Endodermal cell (in vitro differentiated cells): ENCODE measurements at places on chromosomes 2 and 18. TPM values are rescaled to one million over a fixed set of nuclear protein-coding genes. Genes with fewer than 3 reads are reported as not detected.

Gene SLC4A3
- 18.7 and 20.2 TPM in 2 replicates for total RNA-seq

Gene FAP
- total RNA-seq, result not detected in 3 replicates

Gene BOLL
- not detected in 3 replicates for total RNA-seq

GRCh38 chr2:105781274-105781978 is 36.7 kb downstream of the NCK2 start:
- peaks cover 17% of the 10 kb centered on the region for H3K36me3 ChIP-seq
- no peaks in the 10 kb centered on the region for H3K27me3 ChIP-seq
- no peak overlapping the region for H3K27ac ChIP-seq
- H3K4me1 ChIP-seq, result no peaks in the 10 kb centered on the region
- no peak for DNase-seq

GRCh38 chr2:11506611-11506969 is 27.3 kb upstream of the GREB1 start:
- no peak overlapping the region for H3K4me3 ChIP-seq
- no peak overlapping the region for H3K27ac ChIP-seq
- no peaks in the 10 kb centered on the region for H3K27me3 ChIP-seq

- peaks cover 17% of the 10 kb centered on the region for H3K4me1 ChIP-seq
- DNase-seq, result no peak
- H3K27me3 ChIP-seq, result no peaks in the 10 kb centered on the region
- H3K4me3 ChIP-seq, result no peak overlapping the region
- no peaks in the 10 kb centered on the region for H3K36me3 ChIP-seq
- no peak overlapping the region for H3K27ac ChIP-seq
Observed at GRCh38 chr2:29014331-29014730, 33.2 kb downstream of the TOGARAM2 start.

DNA sequence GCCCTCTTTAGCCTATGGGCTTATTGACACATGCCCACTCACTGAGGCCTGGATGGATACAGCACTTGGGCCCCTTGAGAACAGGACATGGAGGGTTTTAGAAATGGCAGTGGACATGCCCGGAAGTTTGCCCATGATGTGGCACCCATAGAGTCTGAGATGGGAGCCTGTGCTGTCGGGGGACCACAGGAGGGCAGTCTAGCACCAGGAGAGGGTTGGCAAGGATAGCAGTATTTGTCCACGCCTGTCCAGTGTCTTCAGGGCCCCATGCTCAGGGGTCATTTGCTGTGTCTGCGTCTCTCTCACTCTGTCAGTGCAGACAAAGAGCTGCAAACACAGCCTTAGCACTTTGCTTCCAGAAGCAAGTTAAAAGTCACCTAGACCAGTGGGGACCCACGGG is 48.7 kb downstream of the IL1RL2 start:
- H3K27me3 ChIP-seq, result no peaks in the 10 kb centered on the region
- no peak overlapping the region for H3K27ac ChIP-seq
- no peaks in the 10 kb centered on the region for H3K4me1 ChIP-seq
- no peak overlapping the region for H3K4me3 ChIP-seq

GRCh38 chr2:227903381-227903780 is 31.9 kb downstream of the DAW1 start:
- no peak for DNase-seq
- no peaks in the 10 kb centered on the region for H3K36me3 ChIP-seq
- H3K4me1 ChIP-seq, result no peaks in the 10 kb centered on the region
- no peak overlapping the region for H3K27ac ChIP-seq
- H3K4me3 ChIP-seq, result no peak overlapping the region
